Pericardium fibroblast (primary cell): ENCODE measurements at places on chromosomes 6 and 20. TPM values are rescaled to one million over a fixed set of nuclear protein-coding genes. Genes with fewer than 3 reads are reported as not detected.

PDYN gene
- total RNA-seq, result not detected in 2 replicates

APCDD1L gene
- total RNA-seq, result 0.12 and 3.7 TPM in 2 replicates

SLC26A8 gene
- total RNA-seq, result not detected in 2 replicates

ARFGEF3 gene
- 0.09 and 0.12 TPM in 2 replicates for total RNA-seq

MAS1 gene
- total RNA-seq, result under 0.01 TPM in 1 of 2 replicates, not detected in the other

SLC16A10 gene
- not detected in 2 replicates for total RNA-seq

OR2J3 gene
- total RNA-seq, result not detected in 2 replicates

CHRNA4 gene
- total RNA-seq, result not detected in 2 replicates

ZNF322 gene
- total RNA-seq, result 8.4 and 11.8 TPM in 2 replicates

SLC25A27 gene
- total RNA-seq, result 2.0 and 2.2 TPM in 2 replicates

SYNDIG1 gene
- 0.68 TPM in 1 of 2 replicates, not detected in the other for total RNA-seq

DUSP15 gene
- 0.09 and 0.70 TPM in 2 replicates for total RNA-seq

MICA gene
- 21.0 and 25.6 TPM in 2 replicates for total RNA-seq

GLP1R gene
- not detected in 2 replicates for total RNA-seq

ZC2HC1B gene
- total RNA-seq, result not detected in 2 replicates

MMP24 gene
- 0.26 and 0.93 TPM in 2 replicates for total RNA-seq

BCKDHB gene
- 10.2 and 11.3 TPM in 2 replicates for total RNA-seq

NFATC2 gene
- under 0.01 TPM in 1 of 2 replicates, not detected in the other for total RNA-seq

GABRR1 gene
- total RNA-seq, result not detected in 2 replicates

MLN gene
- not detected in 2 replicates for total RNA-seq

LMBRD1 gene
- 24.4 and 25.9 TPM in 2 replicates for total RNA-seq

TRAPPC3L gene
- 0.47 TPM in 1 of 2 replicates, not detected in the other for total RNA-seq

TGM3 gene
- total RNA-seq, result under 0.01 TPM in 1 of 2 replicates, not detected in the other

SNTA1 gene
- 33.3 and 60.7 TPM in 2 replicates for total RNA-seq

THBD gene
- total RNA-seq, result 10.4 and 10.7 TPM in 2 replicates

PRPH2 gene
- total RNA-seq, result 3.0 and 3.1 TPM in 2 replicates
